Naive thymus-derived CD8-positive, alpha-beta T cell (primary cell): ENCODE measurements at places on chromosomes 2 and 18.
A peak's percentile ranks its signal among the peaks of the same experiment; 100 is the strongest.

DNA sequence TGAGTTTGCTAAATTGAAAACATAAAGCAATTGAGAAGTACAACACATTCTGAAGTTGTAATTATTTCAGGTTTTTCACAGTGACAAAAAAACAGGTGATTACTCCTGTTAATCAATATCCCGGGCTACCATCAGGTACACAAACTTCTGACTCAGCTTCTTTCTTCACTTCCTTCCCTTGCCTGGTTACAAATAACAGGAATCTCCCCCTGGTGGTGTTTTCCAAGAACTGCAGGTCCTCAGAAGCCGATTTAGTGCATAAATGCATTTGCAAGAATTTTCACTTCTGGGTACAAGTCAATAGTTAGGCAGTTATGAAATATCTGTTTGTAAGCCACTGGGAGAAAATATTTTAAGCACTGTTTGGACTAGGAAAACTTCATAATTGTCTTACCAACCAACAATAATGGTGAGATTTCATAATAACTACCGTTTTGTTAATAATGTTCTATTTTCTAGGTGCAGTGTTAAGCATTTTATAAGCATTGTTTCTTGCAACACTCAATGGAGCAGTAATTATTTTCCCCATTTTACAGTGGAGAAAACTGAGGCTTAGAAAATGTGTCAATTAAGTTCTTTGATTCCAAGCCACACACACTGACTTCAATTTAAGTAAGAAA lies 12.4 kb upstream of the GMCL1 start:
- H3K27me3 ChIP-seq: no peaks in the 10 kb centered on the region
- peak; percentile 65 for DNase-seq
- no peak overlapping the region for H3K4me3 ChIP-seq
- no peak overlapping the region for H3K27ac ChIP-seq
- no peaks in the 10 kb centered on the region for H3K4me1 ChIP-seq
- H3K36me3 ChIP-seq: no peaks in the 10 kb centered on the region

DNA sequence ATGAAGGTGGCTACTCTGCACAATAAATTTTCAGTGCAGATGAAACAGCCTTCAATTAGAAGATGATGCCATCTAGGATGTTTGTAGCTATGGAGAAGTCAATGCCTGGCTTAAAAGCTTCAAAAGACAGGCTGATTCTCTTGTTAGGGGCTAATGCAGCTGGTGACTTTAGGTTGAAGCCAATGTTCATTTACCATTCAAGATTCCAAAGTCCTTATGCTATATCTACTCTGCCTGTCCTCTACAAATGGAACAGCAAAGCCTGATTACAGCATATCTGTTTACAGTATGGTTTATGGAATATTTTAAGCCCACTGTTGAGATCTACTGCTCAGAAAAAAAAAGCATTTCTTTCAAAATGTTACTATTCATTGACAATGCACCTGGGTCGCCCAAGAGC lies 15.8 kb downstream of the TGFA start:
- H3K4me3 ChIP-seq: no peak overlapping the region
- H3K36me3 ChIP-seq: peaks cover 12% of the 10 kb centered on the region
- no peaks in the 10 kb centered on the region for H3K4me1 ChIP-seq

DNA sequence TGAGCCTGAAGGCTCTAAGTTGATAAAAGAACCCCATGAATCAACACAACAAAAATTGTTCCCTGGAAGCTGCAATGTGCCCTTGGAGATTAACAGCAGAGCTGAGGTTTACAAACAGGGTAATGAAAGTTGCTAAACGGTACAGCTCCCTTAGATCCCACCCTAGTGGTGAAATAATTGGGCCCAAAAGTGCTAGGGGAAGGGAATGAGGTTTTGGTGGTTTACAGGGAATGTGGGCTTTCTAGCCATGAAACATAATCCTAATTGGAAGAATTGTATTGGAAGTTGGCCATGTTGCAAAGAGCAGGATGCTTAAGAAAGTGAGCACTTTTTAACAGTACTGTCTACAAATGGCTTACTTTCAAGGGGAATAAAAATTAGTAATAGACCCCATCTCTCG lies 180.2 kb upstream of the SMIM21 start:
- DNase-seq: no peak
- peaks cover 9% of the 10 kb centered on the region for H3K27me3 ChIP-seq
- no peaks in the 10 kb centered on the region for H3K36me3 ChIP-seq
- H3K27ac ChIP-seq: no peak overlapping the region

GRCh38 chr2:172372436-172372835 lies 55.0 kb upstream of the ITGA6 start:
- peaks cover 6% of the 10 kb centered on the region for H3K4me1 ChIP-seq
- no peaks in the 10 kb centered on the region for H3K36me3 ChIP-seq
- no peak overlapping the region for H3K27ac ChIP-seq
- no peak overlapping the region for H3K4me3 ChIP-seq
- DNase-seq: no peak

DNA sequence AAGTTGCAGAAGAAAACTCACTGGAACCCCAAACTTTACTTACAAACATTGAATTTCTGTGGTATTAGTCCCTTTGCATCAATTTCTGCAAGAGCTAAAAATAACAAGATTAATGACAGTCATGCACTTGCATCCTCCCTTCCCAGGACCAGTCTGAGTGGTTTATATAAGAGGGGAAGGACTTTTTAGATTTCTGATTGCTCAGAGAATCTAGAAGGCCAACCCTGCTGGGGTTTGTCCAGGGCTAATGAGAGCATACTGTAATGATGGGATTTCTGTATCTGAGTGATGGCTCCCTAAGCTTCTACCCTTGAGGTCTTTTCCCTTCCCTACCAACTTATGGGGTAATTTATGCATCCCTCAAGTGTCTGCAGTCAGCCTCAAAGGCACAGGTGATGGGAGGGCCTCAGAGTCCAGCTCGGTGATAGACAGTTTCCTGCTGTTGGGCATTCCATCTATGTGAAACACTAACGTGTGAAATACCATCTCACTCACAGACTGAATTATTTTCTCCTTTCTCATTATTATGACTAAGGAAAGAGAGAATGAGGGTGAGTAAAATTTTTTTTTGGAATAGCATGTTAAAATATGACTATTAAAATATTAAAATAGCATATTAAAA lies 556.3 kb downstream of the RIT2 start:
- H3K4me1 ChIP-seq: no peaks in the 10 kb centered on the region
- H3K36me3 ChIP-seq: no peaks in the 10 kb centered on the region
- H3K27me3 ChIP-seq: no peaks in the 10 kb centered on the region
- no peak for DNase-seq
- H3K4me3 ChIP-seq: no peak overlapping the region

GRCh38 chr2:17538844-17539554 lies 1.5 kb upstream of the VSNL1 start:
- no peak overlapping the region for H3K4me3 ChIP-seq
- H3K36me3 ChIP-seq: no peaks in the 10 kb centered on the region
- DNase-seq: no peak
- H3K27ac ChIP-seq: no peak overlapping the region
- H3K4me1 ChIP-seq: peaks cover 11% of the 10 kb centered on the region
- H3K27me3 ChIP-seq: peaks cover 61% of the 10 kb centered on the region

DNA sequence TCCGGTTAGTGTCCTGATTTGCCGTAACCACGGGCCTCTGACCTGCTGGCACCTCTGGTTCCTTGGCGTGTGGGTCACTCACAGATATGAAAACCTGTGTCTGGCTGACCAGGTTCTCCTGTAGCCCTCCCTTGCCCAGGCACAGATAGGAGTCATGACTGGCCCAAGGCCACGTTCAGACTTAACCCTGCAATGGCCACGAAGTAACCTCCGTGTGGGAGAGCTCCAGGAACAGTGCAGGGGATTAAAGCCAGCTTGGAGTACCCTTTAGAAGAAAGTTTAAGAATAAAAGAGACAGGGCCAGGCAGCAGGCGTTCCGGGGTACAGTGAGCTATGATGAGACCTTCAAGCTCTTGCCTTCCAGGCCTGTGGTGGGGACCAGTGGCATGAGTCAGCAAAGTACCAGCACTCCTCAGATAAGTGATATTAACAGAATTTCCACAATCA lies 25.5 kb downstream of the CENPO start:
- H3K27me3 ChIP-seq: no peaks in the 10 kb centered on the region
- H3K4me1 ChIP-seq: no peaks in the 10 kb centered on the region
- peak overlapping the region; percentile 79 for H3K27ac ChIP-seq
- H3K36me3 ChIP-seq: peaks cover 9% of the 10 kb centered on the region
- H3K4me3 ChIP-seq: no peak overlapping the region
